ENCODE measurements at places on chromosomes 16 and 17. TPM values are rescaled to one million over a fixed set of nuclear protein-coding genes. Genes with fewer than 3 reads are reported as not detected.

The NPW gene
- not detected for total RNA-seq

The KRT31 gene
- not detected for total RNA-seq

The ASPA gene
- not detected for total RNA-seq

- peaks cover 11% of the 10 kb centered on the region for H3K36me3 ChIP-seq
- DNase-seq, result peak; percentile 89
- peak overlapping the region; percentile 53 for H3K4me3 ChIP-seq
- peak overlapping the region; percentile 73 for H3K27ac ChIP-seq
- H3K4me1 ChIP-seq, result peaks cover 16% of the 10 kb centered on the region
Observed at GRCh38 chr16:30417529-30418349, 10.3 kb downstream of the ZNF771 start.

GRCh38 chr17:74516561-74517328 is 14.5 kb downstream of the CD300LB start:
- no peaks in the 10 kb centered on the region for H3K36me3 ChIP-seq
- H3K4me1 ChIP-seq, result peaks cover 3% of the 10 kb centered on the region
- no peak overlapping the region for H3K27ac ChIP-seq
- DNase-seq, result no peak
- H3K27me3 ChIP-seq, result peaks cover 23% of the 10 kb centered on the region
- H3K4me3 ChIP-seq, result no peak overlapping the region

- peaks cover 22% of the 10 kb centered on the region for H3K36me3 ChIP-seq
- H3K4me1 ChIP-seq, result peaks cover 16% of the 10 kb centered on the region
- no peaks in the 10 kb centered on the region for H3K27me3 ChIP-seq
- H3K27ac ChIP-seq, result no peak overlapping the region
Observed at GRCh38 chr17:1467258-1467657, 11.2 kb upstream of the CRK start.

- no peak overlapping the region for H3K4me3 ChIP-seq
- H3K36me3 ChIP-seq, result peaks cover 85% of the 10 kb centered on the region
- H3K27ac ChIP-seq, result no peak overlapping the region
Observed at GRCh38 chr17:64073771-64074703, 53.6 kb upstream of the ICAM2 start.

DNA sequence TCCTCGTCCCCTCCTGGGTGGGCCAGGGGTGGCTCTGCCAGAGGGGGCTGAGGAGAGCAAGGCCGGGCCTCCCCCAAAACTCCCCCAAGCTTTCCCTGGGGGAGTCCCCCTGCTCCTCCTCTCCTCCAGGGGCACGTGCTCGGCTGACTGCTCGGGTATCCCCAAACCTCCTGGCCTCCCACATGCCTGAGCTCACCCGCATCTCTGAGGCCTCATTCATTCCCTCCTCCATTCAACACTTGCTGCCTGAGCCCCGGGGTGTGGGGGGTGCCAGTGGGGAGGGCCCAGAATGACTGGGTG is 83.1 kb downstream of the RTN4RL1 start:
- no peaks in the 10 kb centered on the region for H3K36me3 ChIP-seq
- no peaks in the 10 kb centered on the region for H3K27me3 ChIP-seq
- H3K4me3 ChIP-seq, result no peak overlapping the region
- no peak for DNase-seq
- H3K4me1 ChIP-seq, result no peaks in the 10 kb centered on the region

DNA sequence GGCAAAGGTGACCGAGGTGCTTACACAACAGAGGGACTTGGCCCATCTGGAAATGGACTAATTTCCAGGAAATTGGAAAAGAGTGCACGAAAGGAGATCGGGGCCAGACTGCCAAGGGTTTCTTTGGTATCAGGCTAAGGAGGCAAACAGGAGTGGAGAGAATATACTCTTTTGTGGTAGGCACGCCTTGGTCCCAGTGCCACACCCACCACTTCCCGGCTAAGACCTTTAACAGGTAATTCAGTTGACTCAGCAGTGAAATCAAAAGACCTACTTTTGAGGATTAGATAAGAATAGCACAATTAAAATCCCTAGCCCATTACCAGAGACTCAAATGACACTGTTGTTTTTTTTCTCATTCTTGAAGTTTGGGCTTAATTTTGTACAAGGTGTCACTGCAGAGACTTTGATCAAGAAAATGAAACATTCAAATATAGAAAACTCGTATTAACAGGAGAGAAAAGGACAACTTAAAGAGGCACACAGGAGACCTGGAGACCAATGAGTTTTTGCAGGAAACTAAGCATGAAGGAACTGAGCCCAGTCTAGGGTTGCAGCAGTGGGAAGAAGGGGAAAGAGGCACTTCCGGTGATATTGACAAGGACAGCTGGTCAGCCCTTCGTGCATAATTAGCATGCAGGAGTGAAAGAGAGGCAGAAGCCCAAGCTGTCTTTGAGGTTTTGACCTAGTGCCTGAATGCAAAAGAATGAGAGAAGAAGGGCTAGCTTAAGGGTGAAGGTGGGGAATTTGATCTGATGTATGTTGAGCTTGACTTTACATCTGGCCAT is 265.5 kb upstream of the CCL2 start:
- no peaks in the 10 kb centered on the region for H3K27me3 ChIP-seq
- no peaks in the 10 kb centered on the region for H3K36me3 ChIP-seq
- H3K27ac ChIP-seq, result no peak overlapping the region
- no peak for DNase-seq

DNA sequence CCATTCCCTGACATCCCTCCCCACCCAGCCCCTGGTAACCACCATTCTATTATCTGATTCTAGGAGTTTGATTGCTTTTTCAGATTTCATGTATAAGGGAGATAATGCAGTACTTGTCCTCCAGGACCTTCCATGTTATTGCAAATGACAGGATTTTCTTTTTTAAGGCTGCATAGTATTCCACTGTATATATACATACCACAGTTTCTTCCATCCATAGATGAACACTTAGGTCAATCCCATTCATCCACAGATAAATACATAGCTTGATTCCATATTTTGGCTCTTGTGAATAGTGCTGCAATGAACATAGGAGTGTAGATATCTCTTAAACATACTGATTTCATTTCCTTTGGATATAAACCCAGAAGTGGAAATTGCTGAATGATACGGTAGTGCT is 183.3 kb downstream of the CEP112 start:
- H3K27me3 ChIP-seq, result no peaks in the 10 kb centered on the region
- no peaks in the 10 kb centered on the region for H3K36me3 ChIP-seq
- no peak for DNase-seq
- no peak overlapping the region for H3K27ac ChIP-seq
- H3K4me3 ChIP-seq, result no peak overlapping the region

- H3K27me3 ChIP-seq, result peaks cover 5% of the 10 kb centered on the region
- H3K27ac ChIP-seq, result no peak overlapping the region
- DNase-seq, result no peak
- no peak overlapping the region for H3K4me3 ChIP-seq
Observed at GRCh38 chr16:63466-63865, 9.0 kb downstream of the RHBDF1 start.

DNA sequence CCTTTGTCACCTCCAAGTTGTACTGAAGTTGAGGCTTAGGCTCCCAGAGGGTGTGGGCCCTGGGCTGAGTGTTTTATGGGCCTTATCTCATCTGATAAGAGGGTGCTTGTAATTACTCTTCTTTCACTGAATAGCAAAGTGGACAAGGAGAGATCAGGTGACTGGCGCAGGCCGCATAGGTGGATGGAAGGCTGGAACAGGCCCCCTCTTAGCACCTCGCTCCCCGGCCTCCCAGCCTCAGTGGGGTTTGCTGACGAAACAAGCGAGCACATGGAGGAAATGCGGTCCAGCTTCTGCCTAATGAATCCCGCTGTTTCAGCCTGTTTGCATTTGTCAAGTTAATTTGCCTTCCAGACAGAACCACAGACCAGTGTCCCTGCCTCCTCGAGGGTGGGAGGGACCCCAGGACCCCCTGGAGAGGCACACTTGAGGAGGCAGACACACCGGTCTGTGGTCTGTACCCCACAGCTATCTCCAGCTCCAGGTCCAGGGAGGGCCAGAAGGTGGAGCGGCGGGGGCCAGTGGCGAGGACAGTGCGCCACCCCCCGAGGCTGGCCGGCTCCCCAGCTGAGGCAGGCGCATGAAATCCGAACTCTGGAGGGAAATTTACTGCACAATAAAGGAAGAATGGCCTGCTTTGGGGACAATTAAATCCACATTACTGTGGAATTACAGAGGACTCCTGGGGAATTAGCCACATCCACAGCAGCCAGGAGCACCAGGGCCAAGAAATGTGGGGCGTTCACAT is 123.4 kb downstream of the NTN1 start:
- no peak overlapping the region for H3K4me3 ChIP-seq
- H3K27ac ChIP-seq, result no peak overlapping the region
- no peak for DNase-seq
- no peaks in the 10 kb centered on the region for H3K36me3 ChIP-seq
- H3K4me1 ChIP-seq, result no peaks in the 10 kb centered on the region

All from CD4-positive, alpha-beta T cell (primary cell).